Activated naive CD4-positive, alpha-beta T cell treated with anti-CD3 and anti-CD28 coated beads, Interleukin-2, amount 10 ng/mL, durations not matched to agents 7 days and 5 days (primary cell): ENCODE measurements at places on chromosomes 2 and 18.

- DNase-seq: no peak
Observed at GRCh38 chr2:184597571-184597991, 748 bp upstream of the ZNF804A start.

DNA sequence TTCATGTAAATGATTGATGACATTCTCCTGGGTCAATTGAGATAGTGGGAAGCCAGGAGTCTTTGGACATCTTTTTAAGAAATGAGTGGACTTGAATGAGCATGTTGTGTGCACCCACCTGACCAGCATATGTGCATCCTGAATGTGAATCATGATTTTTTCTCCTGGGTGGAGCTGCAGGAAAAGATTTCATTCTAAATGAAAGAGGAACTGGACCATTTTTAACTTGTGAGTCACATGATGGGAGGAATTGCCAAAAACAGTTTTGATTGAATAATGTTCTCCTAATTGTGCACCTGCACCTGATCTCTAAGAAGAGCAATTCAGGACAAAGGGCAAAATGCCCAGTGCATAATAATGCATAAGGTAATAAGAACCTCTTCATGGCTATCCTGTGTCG is 32.3 kb downstream of the COPS8 start:
- no peak for DNase-seq

DNA sequence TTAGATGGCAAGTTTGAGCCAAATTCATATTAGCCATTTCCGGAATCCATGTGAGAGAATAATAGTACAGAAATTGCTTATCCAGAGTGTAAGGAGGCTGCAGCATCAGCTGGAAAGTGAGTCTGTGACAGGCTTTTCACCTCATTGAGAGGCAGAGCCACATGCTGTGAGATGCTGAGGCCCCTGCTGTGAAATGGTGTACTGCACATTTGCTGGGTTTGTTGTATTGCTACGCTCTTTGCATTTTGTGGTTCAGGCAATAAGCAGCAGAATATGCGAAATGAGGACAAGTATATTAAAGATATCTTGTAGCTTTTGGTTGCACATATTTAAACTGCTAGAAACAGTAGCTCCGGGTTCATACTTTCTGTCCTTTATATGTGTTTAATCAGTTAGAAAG is 37.0 kb downstream of the NABP1 start:
- no peak for DNase-seq

DNA sequence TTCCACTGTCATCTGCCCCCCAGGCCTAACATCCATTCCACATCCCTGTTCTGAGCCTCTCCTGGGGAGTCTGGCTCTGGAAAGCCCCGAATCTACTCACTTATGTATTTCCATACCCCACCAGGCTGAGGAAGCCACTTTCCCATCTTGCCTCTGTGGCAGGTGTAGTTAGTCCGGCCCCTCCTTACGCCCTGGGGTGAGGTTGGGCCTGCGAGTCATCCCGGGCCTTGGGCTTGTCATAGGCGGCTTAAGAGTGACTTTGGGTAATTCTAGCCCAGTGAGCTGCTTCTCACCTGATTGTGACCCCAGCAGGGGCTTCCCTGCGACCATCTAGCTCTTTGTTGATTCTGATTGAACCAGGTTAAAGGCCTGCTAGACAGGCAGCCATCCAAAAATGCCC is 21.1 kb downstream of the PCARE start:
- no peak for DNase-seq

DNA sequence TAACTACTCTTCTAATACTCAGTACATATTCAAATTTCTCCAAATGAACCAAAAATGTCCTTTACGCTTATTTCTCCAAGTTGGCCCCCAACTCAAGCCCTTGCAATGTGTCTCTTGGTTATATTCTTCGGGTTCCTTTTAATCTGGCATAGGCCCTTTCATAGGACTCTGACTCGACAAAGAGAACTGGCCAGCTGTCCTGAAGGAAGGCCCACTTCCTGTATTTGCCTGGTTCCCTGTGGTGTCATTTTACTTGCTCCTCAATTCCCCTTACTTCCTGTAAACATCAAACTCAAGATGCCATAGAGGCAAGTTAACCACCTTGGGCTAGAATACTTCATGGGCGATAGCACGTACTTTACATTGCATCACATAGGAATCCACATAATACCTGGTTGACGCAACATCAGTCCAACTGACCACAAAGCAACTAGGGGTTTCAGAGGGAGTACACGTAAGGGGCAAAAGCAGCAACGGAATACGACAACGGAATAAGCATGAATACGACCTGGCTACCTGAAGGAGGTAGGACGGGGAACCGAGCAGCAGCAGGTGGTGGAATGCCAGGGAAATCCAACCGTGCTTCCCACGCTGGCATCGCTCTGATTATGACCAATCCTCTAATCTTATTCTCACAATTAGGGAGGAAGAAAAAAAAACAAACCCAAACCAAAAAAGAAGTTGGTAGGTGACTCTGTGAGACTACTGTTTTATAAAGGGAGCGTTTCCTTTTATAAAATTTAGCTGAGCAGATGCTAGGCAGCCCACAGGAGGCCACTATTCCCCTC is 823 bp upstream of the GORASP2 start:
- no peak for DNase-seq
